CD4-positive, CD25-positive, alpha-beta regulatory T cell (primary cell): ENCODE measurements at places on chromosomes 7 and 10. TPM values are rescaled to one million over a fixed set of nuclear protein-coding genes. Genes with fewer than 3 reads are reported as not detected.

Gene C10orf53
- polyA plus RNA-seq, result not detected

- DNase-seq, result no peak
These were observed 37.3 kb downstream of the ADRA2A start for GRCh38 chr10:111113961-111114757.

DNA sequence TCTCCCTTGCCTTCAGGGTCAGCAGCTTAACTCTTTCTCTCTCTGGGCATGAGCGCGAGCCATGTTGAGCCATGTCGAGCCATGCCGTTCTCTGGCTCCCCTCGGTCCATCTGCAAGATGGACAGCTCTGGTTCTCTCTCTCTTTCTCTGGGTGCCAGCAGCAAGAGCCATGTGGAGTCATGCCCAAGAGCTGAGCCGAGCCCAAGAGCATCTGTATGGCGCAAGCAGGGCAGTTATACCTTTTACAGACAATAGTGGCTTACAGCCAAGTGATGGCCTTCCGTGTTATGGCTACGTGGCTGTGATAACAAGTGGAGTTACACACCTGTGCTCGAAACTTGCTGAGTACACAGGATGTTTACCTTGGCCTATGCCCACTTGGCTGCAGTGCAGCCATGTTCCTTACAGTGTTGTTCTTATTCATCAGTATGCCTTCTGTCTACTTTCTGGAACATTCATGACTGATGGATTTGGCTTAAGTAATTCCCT is 327.7 kb downstream of the GLRX3 start:
- no peak for DNase-seq

Gene LRRC4
- polyA plus RNA-seq, result not detected

GRCh38 chr7:22669692-22670421 is 57.1 kb upstream of the IL6 start:
- DNase-seq, result no peak

Gene MARCHF5
- 36.6 TPM for polyA plus RNA-seq

Gene TAS2R5
- not detected for polyA plus RNA-seq

- DNase-seq, result no peak
These were observed 79.3 kb downstream of the CNOT4 start for GRCh38 chr7:135430626-135431025.
